Stimulated activated CD8-positive, alpha-beta memory T cell treated with anti-CD3 and anti-CD28 coated beads, Interleukin-7, amount 100 ng/mL, for 1 hour (primary cell): ENCODE measurements at places on chromosomes 4 and X.

DNA sequence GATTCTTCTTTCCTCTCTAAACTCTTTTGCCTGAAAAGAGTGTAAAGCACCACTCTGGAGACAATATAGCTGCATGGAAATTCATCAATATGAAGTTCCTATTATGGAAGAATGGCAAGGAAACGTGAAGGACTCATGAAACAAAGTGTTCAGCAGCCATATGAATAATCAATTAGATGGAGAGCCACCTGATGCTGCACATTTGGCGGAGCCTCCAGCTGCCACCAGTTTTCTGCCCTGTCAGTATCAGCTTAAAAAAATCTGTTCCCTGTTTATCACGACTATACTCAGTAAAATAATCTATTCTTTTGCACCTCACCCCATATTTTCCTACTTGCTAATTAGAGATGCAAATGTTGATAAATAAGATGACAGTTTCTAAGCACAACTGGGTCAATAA, 276.0 kb downstream of the UNC5C start:
- no peak for DNase-seq

- DNase-seq, result peak; percentile 5
Observed at GRCh38 chrX:14528629-14529289, 577 bp upstream of the GLRA2 start.

DNA sequence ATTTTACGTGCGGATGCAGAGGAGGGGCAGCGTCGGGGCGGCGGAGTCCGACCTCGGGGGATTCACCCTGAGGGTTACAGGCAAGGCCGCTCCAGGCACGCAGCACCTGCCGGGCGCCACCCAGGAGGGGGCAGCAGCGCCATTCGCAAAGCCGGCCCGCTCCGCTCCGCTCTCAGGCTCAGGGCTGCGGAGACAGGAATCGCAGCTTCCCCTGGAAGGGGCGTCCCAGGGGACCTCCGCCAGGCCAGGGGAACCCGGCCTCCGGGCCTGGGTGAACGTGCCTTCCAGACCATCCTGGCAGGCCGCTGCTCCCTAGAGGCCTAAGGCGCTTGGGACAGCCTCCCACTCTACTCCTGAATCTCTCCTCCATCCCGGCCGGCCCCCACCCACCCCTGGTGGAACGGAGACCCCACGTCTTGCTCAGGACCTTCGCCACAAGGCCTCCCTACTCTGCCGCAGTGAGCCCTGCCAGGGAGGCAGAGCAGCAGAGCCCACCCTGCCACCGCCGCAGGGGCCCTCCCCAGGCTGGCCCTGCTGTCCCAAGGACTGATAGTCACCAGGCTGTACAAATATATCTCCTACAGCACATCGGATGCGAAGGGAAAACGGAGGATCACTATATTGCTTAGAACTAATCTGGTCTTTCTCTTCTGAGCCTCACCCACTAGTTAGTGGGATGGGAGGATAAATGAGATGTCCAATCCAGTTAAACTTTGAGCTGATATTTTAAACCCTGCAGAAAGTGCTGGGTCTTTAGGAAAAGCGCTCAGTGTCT, 115.0 kb downstream of the SMIM20 start:
- peak; percentile 31 for DNase-seq

GRCh38 chr4:3226467-3226866, 22.5 kb upstream of the MSANTD1 start:
- DNase-seq, result no peak

DNA sequence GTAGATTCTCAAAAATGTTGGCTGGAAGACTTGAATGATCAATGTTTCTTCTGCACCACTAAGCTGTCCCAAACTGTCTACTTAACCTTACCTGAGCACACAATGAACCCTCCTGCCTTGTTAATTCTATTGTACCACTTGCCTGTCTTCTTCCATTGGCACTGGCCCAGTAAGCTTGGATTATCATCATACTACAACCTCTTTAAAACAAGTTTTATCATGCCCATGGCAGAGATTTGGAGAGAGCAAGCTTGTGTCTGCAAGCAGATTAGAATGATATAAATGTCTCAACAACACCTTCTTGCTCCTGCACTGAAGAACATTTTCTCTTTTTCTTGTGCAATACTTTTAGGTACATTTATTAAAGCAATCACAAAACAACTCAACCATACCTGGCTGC, 74.0 kb upstream of the VMA21 start:
- no peak for DNase-seq

GRCh38 chr4:48575964-48576363, 85.9 kb downstream of the ZAR1 start:
- no peak for DNase-seq

GRCh38 chr4:167177925-167178324, 56.4 kb downstream of the SPOCK3 start:
- no peak for DNase-seq

DNA sequence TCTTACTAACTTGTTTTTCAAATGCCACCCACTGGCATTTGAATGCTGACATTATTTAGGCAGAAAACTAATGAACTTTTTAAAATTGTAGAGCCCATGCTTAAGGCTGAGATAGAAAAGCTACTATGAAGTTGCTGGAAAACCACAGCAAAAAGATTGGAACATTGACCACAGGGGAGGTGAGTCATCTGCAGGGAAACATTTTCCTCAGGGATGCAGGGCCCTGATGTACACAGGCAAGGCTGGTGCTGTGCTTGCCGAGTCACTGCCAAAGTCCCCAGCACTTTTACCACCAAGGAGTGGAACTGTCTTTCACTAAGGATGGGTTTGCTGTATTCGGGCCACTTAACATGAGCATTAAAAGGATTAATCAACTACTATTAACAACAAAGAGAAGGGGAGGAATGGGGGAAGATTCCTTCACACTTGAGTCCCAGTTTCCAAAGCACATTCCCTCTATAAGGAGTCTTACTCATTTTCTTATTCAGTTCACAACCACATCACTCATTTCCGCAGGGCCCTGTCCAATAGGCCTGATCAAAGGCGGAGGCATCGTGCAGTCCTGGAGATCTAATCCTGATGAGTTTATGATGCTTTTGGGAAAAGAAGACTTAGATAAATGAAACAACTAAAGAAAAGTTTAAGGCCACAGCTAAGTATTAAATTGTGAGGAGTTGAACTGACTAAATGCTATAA, 202.9 kb upstream of the NPY2R start:
- no peak for DNase-seq

DNA sequence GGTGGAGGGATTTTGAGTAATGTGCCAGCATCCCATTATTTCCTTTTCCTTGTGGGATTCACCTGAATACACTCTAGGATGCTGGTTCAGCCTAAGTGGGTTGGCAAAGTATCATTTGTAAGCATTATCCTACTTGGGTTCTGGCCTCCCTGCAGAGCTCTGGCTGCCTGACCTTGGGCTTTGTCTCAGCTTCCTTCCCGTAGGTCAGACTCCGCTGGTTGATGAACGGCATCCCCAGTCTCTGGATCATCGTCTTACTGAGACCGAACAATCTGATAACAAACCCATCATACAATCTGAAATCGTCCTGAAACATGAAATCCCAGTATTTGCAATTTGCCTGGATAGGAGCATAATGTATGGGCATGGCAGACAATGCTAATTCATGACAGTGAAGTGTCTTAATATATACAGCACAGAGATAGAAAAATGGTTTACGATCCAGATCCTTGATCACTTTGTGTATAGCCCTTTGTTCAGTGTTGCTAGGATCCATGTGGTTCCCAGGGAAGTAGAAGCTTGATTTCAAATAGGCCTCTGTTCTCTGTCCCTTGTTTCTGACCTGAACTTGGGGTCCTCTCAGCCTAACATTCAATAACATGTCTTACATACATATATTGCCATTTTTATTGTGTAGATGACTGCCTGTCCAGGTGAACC, 5.5 kb downstream of the MID2 start:
- no peak for DNase-seq

GRCh38 chr4:178387756-178388155, 945.5 kb upstream of the AGA start:
- DNase-seq, result no peak

GRCh38 chr4:114178392-114178791, 198.9 kb upstream of the ARSJ start:
- no peak for DNase-seq

DNA sequence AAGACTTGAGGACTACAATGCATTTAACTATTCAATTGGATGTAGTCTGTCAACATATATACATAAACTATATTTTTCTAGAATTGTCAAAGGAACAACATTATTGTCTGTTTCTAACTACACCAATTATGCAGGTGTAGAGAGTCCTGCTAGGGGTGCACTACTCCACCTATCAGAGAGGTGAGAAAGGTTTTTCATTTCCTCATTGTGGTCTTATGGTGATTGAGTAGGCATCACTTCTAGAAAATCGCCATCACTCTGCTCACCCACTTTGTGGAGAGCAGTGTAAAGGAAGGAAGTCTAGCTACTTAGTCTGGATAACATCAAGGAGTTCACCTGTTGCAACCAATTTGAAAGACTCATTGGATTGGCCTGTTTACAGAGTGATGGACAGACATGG, 4.4 kb upstream of the ADH1C start:
- DNase-seq, result no peak

GRCh38 chrX:47831788-47832187, 4.9 kb upstream of the ZNF81 start:
- no peak for DNase-seq

- no peak for DNase-seq
Observed at GRCh38 chrX:109939498-109939897, 63.4 kb upstream of the TMEM164 start.

- no peak for DNase-seq
Observed at GRCh38 chrX:151984328-151984727, 9.9 kb upstream of the GABRE start.

GRCh38 chr4:80309294-80310004, 26.1 kb upstream of the CFAP299 start:
- no peak for DNase-seq

DNA sequence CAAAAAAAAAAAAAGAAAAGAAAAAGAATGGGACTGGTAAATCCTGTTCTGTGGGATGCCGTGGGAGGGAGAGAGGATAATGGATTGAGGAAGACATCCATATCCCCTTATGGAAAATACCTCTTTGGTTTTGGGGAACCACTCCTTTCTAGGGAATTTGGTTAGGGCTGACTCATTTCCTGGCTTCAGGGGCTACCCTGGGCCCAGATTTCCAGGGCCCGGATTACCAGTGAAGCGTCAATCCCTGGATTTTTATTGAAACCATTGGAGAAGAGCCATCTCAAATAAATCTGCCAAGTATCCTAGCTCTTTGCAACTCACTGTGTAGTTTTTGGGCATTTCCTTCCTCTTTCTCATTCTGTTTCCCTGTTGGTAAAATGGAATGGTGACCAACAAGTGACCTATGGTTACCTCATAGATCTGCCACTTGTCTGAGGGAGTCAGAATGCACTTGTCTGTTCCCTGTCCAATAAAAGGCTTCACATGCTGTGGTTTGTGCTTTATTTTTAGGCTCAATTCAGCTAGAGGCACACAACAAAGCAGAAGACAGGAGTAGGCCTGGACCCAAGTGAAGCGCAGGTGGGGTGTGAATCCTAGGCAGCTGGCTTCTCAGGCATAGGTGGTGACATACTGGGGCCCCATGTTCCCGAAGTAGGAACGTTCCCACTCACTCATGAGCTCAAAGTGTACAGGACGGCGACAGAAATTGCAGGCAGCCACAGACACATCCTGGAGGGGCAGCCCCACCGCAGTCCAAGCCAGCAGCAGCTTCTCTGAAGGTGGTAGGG, 8.6 kb downstream of the APEX2 start:
- no peak for DNase-seq

- no peak for DNase-seq
Observed at GRCh38 chrX:140917354-140918115, 84.9 kb upstream of the SPANXB1 start.

DNA sequence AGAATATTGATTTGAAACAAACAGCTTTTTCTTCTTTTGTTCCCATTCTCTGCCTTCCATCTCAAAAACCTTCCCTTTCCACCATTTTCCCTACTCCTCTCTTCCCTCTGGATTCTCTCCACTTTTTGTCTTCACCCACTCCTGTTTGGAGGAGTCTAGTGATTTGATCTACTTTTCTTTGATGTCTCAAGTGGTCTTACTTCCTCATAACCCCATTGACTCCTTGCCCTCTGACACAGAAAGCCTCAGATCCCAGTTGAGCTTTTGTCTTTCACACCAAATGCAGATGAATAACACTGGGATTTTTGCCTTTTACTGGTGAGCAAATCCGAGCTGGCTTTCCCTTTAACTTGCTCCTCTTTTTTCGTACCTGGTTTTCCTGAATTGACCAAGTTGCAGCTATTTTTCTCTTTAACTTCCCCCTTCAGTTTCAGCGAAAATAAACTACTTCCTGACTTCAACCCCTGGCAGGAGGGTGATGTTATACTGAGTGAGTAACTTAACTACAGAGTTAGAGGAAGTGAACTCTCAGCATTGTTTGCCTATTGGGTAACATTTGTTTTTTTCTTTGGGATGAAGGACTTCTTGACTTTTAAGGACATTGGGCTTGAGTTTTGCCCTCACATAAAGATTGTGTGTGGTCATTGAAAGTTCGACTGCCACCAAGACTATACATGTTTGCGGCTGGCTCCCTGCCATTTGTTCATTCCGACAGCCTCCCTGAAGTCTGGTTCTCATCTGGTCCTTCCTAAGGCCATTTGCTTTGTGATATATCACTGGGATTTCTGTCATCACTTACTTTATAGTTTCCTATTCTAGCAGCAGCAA, 392.8 kb upstream of the NR3C2 start:
- DNase-seq, result no peak

- no peak for DNase-seq
Observed at GRCh38 chrX:118795528-118796280, 27.9 kb upstream of the ZCCHC12 start.

DNA sequence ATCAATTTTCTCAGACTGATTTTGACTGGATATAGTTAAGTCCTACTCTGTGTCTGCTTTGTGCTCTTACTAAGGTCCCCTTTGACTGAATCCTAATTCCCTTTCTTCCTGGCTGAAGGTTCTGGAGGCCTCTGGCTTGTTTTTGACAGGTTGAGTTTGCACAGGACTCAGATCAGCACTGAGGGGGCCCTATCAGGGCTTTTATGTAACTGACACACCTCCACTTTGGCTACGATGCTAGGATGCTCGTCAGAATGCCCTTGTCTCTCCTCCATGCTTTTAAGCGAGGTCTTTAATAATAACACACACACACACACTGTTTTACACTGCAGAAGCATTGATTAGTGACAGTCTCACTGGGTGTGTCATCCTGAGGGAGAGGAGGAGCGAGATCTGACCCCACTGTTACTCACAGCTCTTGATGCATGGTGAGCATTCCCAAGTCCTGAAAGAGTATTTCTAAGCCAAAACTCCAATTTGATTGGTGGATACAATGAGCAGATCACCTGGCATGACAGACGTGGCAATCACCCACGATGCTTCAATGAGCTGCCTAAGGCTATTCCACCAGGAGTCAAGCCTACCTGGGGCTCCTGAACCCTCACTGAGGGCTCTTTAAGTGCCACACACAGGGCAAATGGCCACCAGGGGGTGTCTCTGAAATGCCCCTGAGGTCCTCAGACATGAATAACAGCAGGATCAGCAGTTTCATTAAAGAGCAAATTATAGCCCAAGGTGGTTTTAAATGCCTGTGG, 130.4 kb upstream of the CPEB2 start:
- DNase-seq, result no peak

GRCh38 chr4:165700855-165701254, 172.2 kb upstream of the TLL1 start:
- no peak for DNase-seq
